ENCODE measurements at places on chromosomes 3 and 15.

GRCh38 chr3:130770644-130771043 lies 24.0 kb upstream of the PIK3R4 start:
- no peak for DNase-seq

DNA sequence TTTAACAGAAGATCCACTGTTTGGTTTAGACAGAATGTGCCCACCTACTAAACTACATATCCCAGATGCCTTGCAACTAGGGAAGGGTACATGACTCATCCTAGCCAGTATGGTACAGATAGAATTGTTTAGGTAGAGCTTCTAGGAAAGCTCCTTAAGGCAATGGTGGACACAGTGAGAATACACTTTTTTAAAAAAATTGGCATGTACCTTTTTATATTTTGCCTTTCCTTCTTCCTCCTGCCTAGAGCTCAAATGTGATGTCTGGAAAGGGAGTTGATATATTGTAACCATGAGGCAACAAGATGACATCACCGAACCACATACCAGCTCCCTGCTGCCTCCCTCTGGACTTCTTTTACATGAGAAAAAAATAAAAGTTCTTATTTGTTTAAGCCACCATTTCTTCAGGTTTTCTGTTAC lies 14.4 kb upstream of the C3orf80 start:
- no peak for DNase-seq

DNA sequence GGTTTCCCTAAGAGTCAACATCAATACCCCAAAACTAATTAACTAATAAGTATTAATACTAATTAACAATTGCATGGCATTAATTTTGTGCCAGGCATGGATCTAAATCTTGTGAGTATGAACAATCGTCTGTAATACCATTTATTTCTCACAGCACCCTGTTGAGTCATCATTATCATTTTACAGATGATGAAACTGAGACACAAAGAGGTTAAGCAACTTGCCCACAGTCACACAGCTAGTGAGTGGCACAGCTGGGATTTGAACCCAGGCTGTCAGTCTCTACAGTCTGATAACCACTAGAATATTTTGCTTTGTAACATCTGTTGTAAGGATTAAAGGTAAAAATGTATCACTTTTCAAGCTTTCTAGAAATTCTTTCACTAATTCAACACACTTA lies 423.4 kb upstream of the WNT5A start:
- DNase-seq: no peak

DNA sequence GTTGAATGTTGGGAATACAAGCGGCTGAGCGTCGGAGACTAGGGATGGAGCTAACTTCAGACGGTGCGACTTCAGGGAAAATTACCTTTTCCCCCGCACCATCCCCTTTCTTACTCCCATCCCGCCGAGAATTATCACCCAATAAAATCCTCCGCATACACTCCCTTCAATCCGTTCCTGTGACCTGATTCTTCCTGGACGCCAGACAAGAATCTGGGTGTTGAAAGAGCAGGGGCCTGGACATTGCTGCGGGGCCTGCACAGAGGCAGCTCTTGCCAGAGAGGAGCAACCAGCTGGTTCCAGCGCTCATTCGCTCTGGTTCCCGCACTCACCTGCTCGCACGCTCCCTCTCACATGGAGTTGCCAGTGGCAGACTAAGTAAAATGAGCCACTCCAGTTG lies 241.9 kb downstream of the ALCAM start:
- DNase-seq: no peak

- DNase-seq: no peak
Observed at GRCh38 chr15:85755471-85755870, 39.3 kb downstream of the KLHL25 start.

- peak; percentile 68 for DNase-seq
Observed at GRCh38 chr3:109900783-109901182, 563.4 kb upstream of the DPPA4 start.

DNA sequence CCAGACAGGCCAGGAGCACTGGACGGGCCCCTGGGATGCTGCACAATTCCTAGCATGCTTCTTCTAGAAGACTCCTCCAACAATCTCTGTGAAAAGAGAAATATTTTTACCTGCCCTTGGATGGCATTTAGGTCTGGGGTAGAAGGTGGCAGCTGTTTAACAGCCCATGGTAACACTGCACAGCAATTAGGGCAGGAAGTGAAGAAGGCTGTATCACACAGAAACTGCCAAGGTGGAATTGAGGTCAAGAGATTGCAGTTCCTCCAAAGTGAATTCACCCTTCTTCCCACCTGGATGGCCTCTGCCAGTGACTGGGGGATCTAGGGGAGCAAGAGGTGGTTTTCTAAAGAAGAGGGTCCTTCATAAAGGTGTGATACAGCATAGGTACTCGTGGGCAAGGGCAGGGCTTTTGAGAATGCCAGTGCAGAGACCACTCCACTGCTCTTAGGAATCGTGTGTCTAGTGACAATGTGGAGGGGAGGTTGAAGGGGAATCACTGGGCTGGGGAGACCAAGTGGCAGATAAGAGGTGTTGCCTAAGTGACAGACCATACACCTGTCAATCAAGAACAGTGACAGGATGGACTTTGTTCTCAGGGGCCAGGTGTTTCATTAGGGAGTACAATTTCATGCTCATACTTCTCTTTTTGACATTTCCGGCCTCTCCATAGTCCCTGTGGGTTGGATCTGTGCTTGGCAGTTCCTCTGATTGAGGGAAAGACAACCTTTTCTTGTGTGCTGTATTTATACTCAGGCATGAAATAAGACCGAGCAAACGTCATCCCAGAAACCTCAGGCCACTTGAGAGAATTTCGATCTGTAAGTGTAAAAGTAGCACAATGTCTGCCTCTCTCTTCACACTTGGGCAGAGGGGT lies 83.5 kb upstream of the BCL6 start:
- DNase-seq: no peak

Data from COR-L47 (cell line).